ENCODE measurements at places on chromosomes 4 and X.

DNA sequence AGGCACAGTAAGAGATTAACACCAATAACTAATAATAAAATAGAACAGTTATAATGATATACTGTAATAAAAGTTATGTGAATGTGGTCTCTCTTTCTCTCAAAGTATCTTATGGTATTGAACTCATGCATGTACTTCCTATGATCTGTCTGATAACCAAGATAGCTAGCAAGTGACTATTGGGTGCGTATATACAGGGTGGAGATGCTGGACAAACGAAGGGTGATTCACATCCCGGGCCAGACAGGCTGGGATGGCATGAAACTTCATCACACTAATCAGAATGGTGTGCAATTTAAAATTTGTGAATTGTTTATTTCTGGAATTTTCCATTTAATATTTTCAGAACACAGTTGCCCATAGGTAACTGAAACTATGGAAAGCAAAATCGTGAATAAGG is 96.8 kb downstream of the PHEX start:
- no peak for DNase-seq

- DNase-seq = no peak
Measured at GRCh38 chrX:44765556-44765955, 78.3 kb upstream of the DUSP21 start.

- DNase-seq = no peak
Measured at GRCh38 chrX:65300104-65300809, 234.3 kb downstream of the LAS1L start.

- DNase-seq = no peak
Measured at GRCh38 chr4:76781698-76782595, 116.0 kb downstream of the SOWAHB start.

- no peak for DNase-seq
Measured at GRCh38 chr4:58368221-58368620, 1258.0 kb upstream of the IGFBP7 start.

DNA sequence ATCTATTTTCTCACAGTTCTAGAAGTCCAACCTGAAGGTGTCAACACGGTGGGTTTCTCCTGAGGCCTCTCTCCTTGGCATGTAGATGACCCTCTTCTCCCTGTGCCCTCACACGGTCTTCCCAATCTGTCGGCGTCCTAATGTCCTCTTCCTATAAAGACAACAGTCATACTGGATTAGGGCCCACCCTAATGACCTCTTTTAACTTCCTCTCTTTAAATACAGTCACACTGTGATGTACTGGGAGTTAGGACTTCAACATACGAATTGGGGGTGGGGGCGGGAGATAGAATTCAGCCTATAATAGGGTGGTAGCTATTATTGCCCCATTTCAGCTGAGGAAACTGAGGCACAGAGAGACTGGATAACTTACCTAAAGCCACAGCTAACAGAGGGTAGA is 70.2 kb downstream of the SMIM20 start:
- no peak for DNase-seq

- DNase-seq = no peak
Measured at GRCh38 chr4:103099691-103100392, at the start of gene BDH2. TSS of gene BDH2 (minus strand) at chr4:103099834. CDS start at chr4:103096254, 3,580 bp downstream.

GRCh38 chr4:101205916-101206315 is 141.4 kb downstream of the PPP3CA start:
- no peak for DNase-seq

GRCh38 chrX:67893931-67894330 is 350.1 kb downstream of the AR start:
- no peak for DNase-seq

DNA sequence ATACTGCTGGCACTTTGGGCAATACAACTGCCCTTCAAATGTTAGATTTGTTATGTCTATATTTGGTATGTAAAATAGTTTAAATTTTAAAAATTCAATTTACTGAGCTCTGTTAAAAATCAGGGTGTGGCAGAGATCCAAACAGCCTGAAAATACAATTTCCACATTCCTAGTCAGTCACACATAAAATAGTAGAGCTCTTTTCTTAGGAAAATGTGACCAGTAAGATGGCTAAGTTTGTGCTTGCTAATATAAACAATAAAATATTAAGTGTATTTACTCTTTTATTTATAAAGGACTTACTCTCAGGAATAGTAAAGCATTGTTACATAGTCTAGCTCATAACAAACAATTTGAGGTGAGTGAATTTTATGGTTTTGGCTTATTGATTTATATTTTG is 200.2 kb downstream of the DKK2 start:
- no peak for DNase-seq

DNA sequence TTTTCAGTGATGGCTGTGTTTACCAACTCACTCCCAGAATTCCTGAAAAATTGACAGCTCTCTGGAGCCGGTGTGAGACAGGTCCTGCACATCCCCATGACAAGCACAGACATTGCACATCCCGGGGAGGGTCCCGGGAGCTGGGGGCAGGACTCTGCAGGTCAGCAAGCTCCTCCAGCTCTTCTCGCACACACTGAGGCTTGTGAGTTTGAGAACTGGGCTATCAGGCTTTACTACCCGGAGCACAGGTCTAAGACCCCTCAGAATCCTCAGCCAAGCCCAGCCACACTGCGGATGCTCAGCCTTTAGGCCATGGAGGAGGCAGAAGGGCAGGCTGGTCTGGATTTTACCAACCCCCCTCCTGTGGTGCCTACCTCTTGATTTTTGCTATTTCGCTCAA is 5.6 kb upstream of the CLDN24 start:
- no peak for DNase-seq

GRCh38 chrX:137354851-137355250 is 211.1 kb upstream of the ZIC3 start:
- no peak for DNase-seq

DNA sequence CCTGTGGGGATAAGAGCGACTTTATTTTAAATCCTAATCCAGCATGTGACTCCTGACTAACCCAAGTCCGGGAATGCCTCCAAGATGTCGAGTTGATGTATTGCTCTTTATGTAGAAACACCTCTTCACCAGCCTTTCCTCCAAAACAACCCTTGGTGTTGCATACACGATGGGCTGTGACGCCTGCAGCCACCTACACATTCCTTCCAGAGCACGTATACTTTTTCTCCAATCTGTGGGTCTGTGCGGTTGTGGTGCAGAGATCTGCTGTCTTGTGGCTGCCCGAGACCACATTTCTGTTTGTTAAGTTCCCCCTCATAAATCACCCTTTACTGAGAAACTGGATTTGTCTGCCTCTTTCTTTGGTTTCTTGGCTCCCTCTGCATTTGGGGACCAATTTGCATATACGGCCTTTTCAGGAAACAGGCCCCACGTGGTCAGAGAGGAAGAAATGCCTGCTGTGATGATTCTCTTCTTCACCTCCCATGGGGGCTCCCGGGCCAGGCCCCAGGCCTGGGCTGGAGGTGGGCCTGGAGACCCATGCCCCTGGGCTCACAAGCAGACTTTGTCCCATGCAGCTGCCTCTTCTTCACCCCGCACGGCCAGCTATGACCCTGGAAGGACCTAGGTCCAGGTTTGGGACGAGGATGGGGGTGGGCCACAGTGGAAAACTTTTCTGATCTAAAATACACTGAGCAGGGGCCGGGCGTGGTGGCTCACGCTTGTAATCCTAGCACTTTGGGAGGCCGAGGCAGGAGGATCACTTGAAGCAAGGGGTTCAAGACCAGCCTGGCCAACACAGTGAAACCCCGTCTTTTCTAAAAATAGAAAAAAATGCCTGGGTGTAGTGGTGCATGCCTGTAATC is 21.4 kb upstream of the AFAP1 start:
- DNase-seq = no peak

DNA sequence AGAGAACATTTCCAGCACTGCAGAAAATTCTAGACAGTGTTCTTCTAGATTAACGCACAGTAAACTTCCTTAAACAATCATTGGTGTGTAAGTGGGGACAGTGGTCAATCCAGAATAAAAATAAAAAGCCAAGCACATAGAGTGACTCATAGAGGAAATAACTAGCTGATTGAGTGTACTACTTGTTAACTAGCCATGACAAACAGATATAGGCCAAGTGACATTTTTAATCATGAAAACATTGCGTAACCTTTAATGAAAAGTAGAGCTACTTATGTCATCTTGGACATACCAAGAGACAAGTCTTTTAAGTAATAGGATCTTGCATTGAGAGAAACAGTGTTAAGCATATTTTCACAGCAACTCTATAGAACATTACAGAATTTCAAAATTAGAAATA is 233.9 kb upstream of the MAB21L2 start:
- DNase-seq = no peak

- no peak for DNase-seq
Measured at GRCh38 chr4:42789041-42789567, 103.4 kb upstream of the GRXCR1 start.

- no peak for DNase-seq
Measured at GRCh38 chr4:61507091-61507490, 307.0 kb downstream of the ADGRL3 start.

DNA sequence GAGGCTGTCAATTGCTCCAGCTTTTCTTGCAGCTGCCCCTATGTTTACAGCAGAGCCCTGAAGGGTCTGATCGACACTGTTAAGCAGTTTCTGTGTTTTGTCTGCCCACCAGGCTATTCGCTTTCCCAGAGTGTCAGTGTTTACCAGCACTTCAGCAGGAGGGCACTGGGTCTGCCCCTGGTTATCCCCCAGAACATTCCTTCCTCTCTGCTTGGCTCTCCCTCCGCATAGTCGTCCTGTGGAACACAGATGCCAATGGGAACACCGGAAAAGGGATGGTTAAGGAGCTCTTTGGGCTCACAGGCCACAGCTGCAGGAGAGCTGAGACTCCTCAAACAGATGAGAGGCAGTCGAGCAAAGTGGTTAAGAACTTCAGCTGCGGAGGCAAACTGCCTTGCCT is 71.3 kb upstream of the FBXW7 start:
- no peak for DNase-seq

DNA sequence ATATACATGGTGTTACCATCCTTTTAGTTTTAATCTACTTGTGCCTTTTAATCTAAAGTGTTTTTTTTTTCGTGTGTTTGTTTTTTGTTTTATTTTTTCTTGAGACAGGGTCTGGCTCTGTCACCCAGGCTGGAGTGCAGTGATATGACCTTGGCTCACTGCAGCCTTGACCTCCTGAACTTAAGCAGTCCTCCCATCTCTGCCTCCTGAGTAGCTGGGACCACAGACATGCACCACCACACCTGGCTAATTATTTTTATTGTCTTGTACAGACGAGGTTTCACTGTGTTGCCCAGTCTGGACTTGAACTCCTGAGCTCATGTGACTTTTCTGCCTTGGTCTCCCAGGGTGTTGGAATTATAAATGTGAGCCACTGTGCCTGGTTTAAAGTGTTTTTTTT is 33.1 kb downstream of the BMP2K start:
- no peak for DNase-seq

- no peak for DNase-seq
Measured at GRCh38 chr4:153110739-153111138, 93.5 kb upstream of the TRIM2 start.

DNA sequence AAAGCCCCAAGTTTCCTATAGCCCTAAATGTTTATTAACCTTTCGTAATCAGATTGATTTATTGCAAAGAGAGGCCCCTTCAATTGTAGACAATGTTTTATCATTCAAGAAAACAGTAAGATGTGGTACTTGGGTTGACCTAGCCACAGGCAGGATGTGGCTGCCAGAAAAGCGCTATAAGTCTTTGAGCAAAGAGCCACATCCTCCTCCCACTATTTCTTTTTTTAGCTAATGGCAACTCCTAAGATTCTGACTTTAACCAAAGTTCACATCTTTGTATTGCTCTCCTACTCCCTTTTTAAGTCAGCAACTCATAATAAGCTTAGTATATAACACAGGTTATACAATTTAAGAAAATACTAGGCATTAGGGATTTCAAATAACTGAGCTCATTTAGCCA is 70.7 kb upstream of the PPP3CA start:
- no peak for DNase-seq

DNA sequence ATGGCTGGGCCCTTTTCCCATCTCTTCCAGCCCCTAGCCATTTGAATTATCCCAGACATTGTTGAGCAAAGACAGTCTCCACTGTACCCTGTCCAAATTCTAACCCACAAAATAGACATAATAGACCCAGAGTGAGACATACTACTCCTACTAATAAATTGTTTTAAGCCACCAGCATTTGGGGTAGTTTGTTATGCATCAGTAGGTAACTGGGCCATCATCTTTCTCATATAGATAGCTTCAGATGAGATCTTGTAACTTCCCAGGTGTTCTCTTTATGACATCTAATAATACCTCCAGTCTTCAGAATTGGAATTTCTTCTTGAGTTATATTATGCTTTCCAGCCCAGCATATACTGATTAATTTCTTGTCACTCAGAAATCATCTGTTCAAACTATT is 117.2 kb upstream of the OTUD4 start:
- no peak for DNase-seq

DNA sequence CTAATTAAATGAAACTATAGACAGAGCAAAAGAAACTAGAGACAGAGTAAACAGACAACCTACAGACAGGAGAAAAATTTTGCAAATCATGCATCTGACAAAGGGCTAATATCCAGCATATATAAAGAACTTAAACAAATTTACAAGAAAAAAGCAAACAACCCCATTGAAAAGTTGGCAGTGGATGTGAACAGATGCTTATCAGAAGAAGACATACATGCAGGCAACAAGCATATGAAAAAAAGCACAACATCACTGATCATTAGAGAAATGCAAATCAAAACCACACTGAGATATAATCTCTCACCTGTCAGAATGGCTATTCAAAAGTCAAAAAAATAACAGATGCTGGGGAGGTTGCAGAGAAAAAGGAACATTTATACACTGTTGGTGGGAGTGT is 14.8 kb downstream of the ZNF280C start:
- no peak for DNase-seq

DNA sequence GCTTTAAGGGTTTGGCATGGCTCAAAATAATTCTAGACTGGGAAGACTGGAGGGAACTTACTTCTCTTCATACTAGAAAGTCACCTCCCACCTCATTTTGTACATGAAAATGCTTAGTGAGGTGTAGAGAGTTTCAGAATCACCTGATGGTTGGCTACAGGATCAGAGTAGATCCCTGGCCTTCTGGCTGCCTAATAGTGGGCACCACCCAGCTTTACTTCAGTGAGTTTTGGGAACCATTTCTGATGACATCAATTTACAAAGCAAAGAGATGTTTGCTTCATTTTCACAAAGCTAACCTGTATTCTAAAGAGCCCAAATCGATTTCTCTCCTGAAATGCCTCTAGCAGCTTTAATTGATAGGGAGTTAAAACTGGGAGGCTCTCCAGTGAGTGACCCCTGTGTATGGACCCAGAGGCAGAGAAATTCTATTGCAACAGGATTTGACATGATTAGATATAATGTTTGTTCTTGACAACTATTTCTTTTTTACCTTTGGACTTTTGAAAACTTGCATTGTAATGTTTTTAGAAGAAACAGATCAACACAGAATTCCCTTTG is 180.5 kb downstream of the PTTG2 start:
- DNase-seq = no peak

Measured in mesothelial cell of epicardium (in vitro differentiated cells).